PC-3 (cell line): ENCODE measurements at places on chromosomes 1 and 21. TPM values are rescaled to one million over a fixed set of nuclear protein-coding genes. Genes with fewer than 3 reads are reported as not detected.

The TMEM79 gene
- 8.1 and 11.2 TPM in 2 replicates for total RNA-seq

DNA sequence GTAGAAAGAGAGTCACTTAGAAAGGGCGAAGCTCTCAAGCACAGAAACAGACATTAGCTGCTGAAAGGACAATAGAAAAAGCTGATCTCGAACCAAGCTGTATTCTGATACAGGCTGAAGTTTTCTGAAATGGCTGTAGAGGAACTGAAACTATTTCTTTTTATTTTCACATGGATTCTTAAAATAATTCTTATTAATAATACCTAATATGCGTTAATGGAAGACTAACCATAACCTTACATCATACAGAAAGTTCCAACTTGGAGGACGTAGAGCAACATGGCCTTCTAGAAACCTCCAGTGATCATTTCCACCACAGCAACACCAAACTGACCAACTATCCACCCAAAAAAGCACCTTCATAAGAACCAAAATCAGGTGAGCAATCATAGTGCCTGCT lies 52.8 kb upstream of the ACADM start:
- no peaks in the 10 kb centered on the region for H3K36me3 ChIP-seq
- H3K27ac ChIP-seq = no peak overlapping the region
- peaks cover 10% of the 10 kb centered on the region for H3K4me1 ChIP-seq
- H3K4me3 ChIP-seq = no peak overlapping the region
- 0 out of 2 replicates have a peak, but pooled peaks cover 4% of the 10 kb centered on the region for H3K27me3 ChIP-seq

The NUP210L gene
- 0.04 TPM in 1 of 2 replicates, not detected in the other for total RNA-seq

- no peaks in the 10 kb centered on the region for H3K36me3 ChIP-seq
- DNase-seq = no peak
- H3K27me3 ChIP-seq = no peaks in the 10 kb centered on the region
- peaks cover 35% of the 10 kb centered on the region for H3K4me1 ChIP-seq
- H3K4me3 ChIP-seq = no peak overlapping the region
Measured at GRCh38 chr1:78141531-78142231, 95.9 kb downstream of the GIPC2 start.

GRCh38 chr1:232878086-232878485 lies 72.3 kb upstream of the NTPCR start:
- no peaks in the 10 kb centered on the region for H3K27me3 ChIP-seq
- no peaks in the 10 kb centered on the region for H3K36me3 ChIP-seq
- H3K4me3 ChIP-seq = no peak overlapping the region
- H3K4me1 ChIP-seq = no peaks in the 10 kb centered on the region
- no peak for DNase-seq

The CLIC4 gene
- 51.4 and 57.6 TPM in 2 replicates for total RNA-seq

DNA sequence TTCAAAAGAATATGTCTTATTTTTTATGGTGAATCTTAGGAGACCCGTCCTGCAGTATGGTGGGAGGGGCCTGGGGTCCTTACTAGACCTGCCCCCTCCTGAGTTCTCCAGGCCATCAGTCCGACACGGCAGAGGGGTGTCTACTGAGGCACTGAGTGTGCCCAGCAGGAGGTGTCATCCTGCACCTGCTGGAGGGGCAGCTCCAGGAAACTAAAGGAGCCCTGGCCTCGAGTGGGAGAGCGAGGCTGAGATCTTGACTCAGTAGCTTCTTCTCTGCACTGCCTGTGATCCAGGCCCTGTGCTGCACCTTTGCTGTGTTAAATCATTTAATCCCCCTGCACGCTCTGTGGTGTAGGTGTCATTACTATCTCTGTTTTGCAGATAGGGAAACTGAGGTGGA lies 587.7 kb downstream of the PTPRU start:
- H3K27ac ChIP-seq = no peak overlapping the region
- H3K4me1 ChIP-seq = no peaks in the 10 kb centered on the region
- H3K36me3 ChIP-seq = no peaks in the 10 kb centered on the region
- peaks cover 52% of the 10 kb centered on the region for H3K27me3 ChIP-seq
- DNase-seq = no peak

The ADGRB2 gene
- total RNA-seq = 12.3 and 15.7 TPM in 2 replicates

DNA sequence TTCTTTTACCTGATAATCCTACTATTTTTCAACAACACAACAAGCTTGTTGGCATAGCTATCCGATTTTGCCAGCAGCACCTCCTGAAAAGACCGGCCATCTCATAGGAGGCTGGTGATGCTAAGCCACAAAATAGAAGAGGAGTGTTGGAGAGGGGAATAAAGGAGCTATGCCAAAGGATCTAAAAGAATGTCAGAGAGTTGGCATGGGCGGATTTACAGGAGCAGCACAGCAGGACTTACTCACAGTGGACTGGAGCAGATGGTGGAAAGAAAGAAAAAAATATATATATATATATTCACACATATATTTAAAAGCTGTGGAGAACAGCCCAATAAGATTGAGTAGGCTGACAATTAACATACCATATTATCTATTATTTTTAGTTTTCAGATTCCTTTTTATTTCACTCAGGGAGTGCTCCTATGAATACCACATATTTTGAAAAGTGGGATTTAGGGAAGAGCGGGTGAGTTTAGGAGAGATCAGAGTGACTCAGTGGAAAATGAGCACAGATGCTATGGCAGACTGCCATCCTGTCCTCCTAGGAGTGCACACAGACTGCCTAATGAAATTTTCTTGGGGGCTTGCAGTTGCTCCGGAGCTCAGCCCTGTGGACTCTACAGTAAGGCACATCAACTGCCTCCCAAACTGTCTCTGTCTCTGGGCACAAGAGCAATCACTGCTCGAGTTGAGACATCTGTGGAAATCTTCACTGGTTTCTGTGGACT lies 394.4 kb upstream of the CHRM3 start:
- H3K4me3 ChIP-seq = no peak overlapping the region
- H3K27me3 ChIP-seq = no peaks in the 10 kb centered on the region
- no peak overlapping the region for H3K27ac ChIP-seq
